GM12878 (cell line): ENCODE measurements at places on chromosomes 2 and 18. TPM values are rescaled to one million over a fixed set of nuclear protein-coding genes. Genes with fewer than 3 reads are reported as not detected.

DNA sequence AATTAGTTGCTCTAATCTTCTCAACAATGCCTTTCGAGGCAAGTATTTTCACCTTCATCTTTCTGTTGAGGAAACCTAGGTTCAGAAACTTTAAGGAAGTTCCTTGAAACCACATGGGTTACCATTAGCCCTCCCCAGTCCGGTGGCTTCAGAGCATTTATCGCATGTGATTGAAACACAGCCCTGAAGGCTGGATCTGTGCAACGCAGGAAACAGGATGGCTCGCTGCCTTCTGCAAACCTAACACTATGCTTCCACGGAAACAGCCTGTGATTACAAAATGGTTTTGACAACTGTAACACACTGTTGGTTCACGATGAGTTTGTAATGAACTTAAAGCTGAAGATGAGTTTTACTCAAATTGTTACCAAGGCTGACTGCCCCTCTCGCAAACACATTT, 68.5 kb downstream of the EPB41L3 start:
- no peak for DNase-seq

GRCh38 chr2:70962885-70963878, 15.2 kb upstream of the ANKRD53 start:
- no peak for DNase-seq

Gene HAAO
- total RNA-seq = 41.6 and 49.5 TPM in 2 replicates

Gene RFX8
- total RNA-seq = not detected in 2 replicates

- no peak for DNase-seq
Measured at GRCh38 chr18:4510711-4511110, 55.6 kb upstream of the DLGAP1 start.

Gene XRCC5
- total RNA-seq = 479 and 499 TPM in 2 replicates
